ENCODE measurements at places on chromosomes 13 and 19.

GRCh38 chr13:102089177-102089576 is 312.7 kb downstream of the FGF14 start:
- peak; percentile 1 for DNase-seq

DNA sequence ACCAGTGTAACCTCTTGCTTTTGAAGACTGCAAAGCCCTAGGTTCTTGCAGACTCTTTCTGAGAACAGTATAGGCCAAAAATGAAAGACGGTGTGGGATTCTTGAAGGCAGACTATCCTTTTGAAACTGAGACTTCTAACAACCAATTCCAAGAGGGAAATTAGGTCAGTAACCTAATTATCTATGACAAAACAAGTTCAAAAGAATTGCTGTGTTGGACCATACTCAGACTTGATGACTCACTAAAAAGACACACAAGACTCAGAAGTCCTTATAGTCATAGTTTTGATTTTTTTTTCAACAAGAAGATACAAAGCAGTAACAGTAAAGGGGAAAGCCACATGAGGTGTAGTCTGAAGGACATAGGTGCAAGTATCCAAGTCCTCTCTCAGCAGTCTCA is 624.0 kb upstream of the GPC6 start:
- no peak for DNase-seq

DNA sequence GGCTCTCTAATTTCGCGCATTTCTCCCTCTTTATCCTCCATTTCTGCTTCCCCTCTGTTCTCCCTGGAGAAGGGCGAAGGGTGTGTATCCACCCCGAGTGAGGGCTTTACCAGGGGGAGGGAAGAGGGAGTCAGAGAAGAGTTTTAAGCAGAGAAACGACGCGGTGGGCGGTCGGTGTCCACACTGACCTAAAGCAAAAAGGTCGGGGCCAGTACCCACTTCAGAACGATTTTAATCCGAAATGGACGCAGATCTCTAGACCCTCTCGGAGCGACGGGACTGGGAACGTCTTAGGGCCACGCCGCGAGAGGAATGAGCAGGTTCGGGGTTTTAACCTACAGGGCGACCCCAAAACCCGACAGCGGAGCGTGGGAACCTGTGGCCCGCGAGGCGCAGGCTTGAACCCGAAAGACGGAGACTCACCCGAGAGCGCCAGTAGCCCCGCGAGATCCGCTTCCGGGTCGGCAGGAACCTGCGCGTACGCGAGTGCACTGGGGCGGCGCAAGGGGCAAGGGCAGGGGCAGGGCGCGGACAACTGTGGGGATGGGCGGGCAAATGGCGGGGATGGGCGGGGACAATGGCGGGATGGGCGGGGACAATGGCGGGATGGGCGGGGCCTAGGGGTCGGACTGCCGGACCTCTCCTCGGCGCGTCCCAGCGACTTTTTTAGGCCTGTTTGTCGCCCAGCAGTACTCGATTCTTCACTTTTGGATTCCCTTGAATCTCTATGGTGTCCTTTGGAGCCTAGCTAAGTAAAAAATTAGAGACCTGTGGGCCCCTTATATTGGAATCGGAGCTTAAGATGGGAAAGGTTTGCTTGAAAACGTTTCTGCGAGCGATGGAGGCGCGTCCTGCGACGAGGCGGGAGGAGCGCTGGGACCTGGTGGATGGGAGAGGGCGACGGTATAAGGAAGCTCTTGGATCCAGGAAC is at the start of gene ZNF677:
ZNF677 (minus strand) TSS at position 463 of the 931 bp plus-strand sequence. CDS start 3,323 bp downstream, outside the sequence.
- DNase-seq: peak; percentile 94

DNA sequence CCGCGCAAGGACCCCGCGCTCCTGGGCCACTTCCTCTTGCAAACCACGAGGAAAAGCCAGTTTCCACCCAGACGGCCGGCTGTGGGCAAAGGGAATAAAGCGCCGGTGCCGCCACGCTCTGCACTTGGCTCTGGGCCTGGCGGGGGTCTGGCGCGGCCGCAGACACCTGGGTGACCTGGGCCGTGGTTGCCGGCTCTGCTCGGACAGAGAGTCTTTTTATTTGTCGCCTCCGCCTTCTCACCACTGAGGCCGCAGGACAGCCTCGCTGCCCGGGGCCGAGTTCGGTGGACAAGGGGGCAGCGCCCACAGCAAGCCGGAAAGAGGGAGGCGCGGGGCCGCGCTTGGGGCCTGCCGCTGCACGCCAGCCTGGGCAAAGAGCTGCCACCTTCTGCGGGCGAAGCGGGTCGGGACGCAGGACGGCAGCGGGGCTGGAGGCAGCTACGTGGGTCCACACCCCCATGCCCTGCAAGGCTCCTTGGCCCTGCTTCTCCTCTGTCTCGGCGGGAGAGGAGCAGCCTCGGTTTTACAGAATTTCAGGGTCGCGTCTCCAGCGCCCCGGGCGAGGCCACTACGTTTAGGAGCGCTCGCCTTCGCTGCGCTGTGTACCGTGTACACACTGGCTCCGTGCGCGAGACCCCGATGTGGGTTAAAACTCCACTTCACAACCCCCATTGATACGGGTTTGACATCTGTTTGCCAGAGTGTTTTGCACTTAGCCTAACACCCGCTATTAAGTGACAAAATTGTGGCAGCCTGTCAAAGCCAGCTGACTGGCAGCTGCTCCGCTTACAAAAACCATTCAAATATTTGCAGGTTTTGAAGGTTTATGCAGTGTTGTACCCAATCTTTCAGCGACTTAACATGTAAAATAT is 13.0 kb upstream of the SOX1 start:
- DNase-seq: no peak

DNA sequence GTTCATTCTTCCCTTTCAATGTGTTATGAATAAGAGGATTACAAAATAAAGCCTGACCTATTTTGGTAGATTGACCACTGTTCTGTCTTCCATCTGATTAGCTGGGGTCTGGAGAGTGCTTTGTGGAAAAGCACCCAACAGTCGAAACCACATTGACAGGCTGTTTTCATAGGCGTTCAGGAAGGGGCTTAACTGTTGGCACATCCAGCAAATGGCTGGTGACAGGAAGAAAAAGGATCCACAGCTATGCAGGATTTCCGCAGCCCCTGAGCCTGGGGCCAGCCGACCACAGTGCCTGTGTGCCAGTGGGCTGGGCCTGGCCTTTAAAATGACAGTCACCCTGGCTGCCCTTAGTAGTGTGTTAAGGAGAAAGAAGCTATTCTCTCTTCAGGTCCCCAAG is 113.3 kb downstream of the SIPA1L3 start:
- DNase-seq: peak; percentile 93

DNA sequence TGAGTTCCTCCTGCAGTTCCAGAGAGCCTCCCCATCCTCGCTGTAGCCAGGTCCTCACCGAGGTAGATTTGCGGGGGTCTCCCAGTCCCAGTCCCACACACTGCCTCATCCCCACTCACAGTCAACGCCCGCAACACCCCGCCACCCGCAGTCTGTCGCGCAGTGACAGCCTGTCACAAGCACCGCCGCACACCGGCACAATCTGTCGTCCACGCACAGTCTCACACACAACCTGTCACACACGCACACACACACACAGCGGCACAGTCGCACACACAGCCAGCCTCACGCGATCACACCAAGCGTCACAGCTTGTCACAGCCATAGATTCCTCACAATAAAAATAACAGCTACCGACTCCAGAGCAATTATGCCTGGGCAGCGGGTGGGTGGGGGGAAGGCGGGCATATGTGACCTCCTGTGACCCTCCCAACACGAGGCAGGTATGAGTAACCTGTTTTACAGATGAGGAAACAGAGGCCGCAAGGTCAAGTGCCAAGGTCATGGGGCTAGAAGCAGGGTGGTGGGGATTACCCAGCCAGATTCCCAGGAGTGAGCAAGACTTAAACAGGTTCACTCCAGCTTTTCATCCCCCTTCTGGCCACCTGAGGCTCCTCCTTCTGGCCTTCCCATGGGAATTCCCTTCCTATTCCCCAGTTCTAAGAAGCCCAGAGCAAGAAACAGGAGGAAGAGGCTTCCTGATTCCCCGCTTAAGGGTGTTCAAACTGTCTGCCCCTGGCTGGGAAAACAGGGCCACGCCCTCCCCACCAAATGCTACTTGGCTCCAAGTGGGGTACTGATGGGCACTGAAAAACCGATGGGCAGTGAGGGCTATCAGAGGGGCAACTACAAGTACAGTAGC is 13.9 kb downstream of the NFIX start:
- no peak for DNase-seq

- DNase-seq: no peak
These were observed 170.1 kb downstream of the OLFM4 start for GRCh38 chr13:53198736-53199135.

DNA sequence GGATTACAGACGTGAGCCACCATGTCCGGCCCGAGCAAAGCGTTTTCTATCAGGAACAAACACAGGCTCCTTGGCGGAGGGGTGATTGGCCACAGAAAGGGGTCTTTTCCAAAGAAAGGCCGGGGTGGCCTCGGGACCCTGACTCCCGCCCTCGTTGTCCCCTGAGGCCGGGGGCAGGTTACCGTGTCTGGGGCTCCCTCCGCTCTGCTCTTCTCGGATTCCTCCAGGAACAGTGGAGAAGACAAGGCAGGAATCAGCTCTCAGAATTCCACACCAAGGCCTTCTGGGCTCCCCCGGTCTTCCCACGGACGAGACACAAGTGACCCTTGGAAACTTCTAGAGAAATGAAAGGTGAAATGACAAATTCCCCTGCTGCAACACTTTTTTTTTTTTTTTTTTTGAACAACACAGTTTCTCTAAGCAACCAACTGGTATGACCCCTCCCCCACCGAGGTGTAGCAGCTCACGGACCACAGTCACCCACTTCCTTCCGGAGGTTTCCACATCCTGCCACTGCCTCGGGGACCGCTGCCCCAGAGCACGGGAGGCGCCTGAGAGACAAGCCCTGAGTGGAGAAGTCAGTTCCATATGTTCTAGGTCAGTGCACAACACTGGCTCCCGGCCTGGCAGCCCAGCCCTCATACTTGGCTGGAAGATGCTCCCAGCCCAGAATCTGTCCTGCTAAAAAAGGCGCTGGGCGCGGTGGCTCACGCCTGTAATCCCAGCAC is 11.0 kb downstream of the MOB3A start:
- peak; percentile 99 for DNase-seq

DNA sequence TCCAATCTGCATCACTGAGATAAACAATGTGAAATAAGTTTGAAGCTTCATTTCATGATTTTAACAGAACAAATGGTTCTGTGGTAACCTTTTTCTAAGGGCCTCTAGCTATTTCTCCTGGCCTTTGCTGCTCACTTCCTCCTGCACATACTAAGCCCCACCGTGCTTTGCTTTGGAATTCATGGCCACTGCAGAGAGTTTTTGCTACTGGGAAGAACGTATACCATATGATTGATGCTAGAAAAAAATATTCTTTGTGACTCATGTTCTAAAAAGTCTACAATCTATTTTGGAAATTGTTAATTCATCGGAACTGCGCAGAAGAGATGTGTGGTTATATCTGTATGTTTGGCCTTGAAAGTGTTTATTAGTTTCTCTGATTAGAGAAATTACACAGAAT is 747.3 kb downstream of the PCDH9 start:
- DNase-seq: no peak

DNA sequence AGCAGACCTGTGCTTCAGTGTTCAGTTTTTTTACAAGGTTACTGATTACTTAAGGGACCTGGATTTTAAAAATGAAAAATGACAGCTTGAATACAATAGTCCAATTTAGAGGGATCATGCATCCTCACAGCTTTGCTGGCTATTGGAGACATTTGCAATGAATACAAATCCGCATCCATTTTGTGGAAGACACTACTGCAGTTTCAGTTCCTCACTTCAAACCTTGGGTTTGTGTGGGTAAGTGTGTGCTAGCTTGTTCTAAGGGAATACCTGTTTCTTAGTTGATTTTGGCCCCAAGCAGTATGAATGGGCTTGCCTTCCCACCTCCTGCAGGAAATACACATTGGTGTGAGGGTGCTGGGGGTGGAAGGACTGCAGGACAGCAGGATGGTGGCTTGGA is 222.4 kb downstream of the OLFM4 start:
- DNase-seq: no peak

- DNase-seq: peak; percentile 77
These were observed 7.6 kb downstream of the PIK3R2 start for GRCh38 chr19:18160493-18160970.

Data from hematopoietic multipotent progenitor cell treated with erythropoietin and hydrocortisone succinate and interleukin-3 and kit ligand, for 4 days (in vitro differentiated cells).